GM12892 (cell line): ENCODE measurements at places on chromosomes 6 and 20.

DNA sequence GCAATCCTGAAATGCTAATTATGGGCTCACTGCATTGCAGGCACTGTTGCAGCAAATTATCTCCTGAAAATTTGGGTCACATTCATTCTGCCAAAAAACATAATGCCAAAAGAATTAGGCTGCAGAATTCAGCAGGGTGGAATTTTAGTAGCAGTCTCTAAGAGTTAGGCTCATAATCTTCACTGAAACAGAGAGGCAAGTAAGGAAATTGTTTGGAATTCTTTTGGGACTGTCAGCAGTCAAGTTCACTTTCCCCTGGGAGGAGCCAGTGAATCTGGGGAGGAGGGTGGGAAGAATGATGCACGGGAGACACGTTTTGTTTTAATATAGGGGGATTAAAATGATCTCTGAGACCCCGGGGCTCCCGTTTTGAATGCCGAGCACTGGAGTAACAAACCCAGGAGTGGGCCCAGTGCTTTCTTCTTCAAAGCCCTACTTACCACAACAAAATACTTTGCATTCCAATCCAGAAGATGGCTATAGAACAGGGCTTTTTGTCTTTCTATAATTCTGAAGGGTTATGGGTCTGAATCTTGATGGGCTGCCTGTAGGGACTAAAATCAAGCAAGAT lies 44.7 kb downstream of the SOBP start:
- DNase-seq, result no peak

DNA sequence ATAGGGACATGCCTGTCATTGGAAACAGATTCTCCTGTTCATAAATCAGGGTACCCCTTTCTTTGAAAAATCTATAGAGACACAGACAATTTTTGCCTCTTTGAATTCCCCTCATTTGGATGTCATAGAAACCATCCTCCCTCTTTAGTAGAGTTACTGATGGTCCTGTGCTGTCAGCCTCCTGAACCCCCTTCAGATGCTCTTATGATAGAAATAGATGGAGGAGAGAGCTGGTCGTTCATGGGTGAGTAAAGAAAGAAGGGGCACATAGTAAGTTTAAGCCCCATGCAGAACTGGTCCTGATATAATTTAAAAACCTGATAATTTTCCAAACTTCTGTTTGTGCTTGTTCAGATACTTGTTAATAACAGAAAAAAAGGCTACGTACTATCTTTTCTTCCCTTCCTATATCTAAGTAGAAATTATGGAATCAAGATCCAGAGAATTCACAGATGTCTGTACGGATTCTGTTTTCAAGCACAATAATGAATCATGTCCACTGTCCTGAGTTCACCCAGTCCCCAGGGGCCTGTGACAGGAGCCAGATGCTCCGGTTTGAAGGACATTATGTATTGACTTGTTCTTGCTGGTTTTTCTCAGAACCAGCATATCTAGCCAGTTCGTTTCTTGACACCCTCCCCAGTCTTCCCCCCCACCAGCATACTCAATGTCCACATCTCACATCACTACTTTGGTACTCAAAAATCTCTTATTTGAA lies 78.1 kb downstream of the NCOA7 start:
- DNase-seq, result no peak

- no peak for DNase-seq
Measured at GRCh38 chr6:44869321-44869897, 458.7 kb upstream of the RUNX2 start.

DNA sequence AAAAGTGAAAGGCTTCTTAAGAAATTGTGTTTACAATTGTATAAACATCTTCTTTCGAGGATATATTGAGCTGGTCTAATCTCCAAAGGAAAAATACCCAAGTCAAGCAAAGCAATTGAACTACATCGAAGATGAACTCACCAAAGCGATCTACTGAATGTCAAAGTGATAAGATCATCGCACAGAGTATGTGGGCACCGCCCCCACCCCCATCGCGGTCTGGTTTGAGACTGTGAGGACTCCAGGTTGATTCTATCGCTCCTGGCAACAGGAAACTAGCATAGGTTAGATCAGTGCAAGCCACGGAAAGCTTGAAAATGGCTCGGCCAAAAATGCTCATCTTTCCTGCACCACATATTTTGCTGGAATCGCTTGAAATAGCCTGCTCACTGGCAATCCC lies 133.2 kb upstream of the RPS6KA2 start:
- DNase-seq, result no peak

- DNase-seq, result no peak
Measured at GRCh38 chr6:111070105-111071005, 16.9 kb upstream of the SLC16A10 start.

DNA sequence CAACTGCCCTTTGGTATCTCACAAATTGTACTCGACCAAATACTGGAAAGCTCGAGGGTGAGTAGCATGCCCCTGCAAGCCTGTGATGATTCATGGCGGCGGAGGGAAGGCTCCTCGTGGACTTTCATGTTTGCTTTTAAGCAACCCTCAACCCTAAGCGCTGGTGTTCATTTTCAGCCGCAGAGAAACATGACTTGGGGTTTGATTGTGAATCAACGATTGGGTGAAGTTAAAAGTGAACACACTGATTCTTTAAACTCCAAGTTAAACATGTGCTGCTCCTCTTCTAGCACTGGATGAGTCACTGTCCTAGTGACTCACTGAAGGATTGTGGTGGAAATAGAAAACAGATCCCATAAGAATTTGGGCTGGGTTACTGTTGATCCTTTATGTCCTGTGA lies 8.3 kb downstream of the CD109 start:
- DNase-seq, result no peak

DNA sequence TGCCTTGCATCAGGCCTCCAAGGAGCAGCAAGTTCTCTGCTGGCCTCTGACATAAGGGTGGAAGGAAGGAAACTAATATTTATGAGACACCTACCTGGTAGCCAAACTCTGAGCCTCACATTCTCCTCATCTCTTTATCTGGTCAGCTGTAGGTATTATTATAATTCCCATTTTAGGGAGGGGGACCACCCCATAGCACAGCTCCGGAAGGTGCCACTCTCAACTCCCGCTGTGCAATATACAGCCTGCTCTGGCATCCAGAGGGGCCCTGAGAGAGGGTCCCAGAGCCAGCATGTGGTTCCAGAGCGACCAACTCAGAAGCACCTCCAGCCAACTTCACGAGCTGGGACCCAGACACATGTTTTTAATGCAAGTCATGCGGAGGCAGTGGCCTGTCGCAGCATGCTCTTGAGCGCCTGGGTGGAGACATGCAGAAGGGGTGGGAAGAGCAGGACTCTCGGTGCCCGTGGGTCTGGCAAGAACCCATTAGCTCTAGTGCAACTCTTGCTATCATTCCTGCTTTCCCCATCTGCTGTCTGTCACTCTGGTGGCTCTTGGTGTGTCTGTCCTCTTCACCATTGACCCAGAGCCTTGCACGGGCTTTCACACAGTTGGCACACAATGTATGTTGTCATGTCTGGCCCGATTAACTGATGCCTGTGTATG lies 15.0 kb upstream of the MYMX start:
- no peak for DNase-seq

DNA sequence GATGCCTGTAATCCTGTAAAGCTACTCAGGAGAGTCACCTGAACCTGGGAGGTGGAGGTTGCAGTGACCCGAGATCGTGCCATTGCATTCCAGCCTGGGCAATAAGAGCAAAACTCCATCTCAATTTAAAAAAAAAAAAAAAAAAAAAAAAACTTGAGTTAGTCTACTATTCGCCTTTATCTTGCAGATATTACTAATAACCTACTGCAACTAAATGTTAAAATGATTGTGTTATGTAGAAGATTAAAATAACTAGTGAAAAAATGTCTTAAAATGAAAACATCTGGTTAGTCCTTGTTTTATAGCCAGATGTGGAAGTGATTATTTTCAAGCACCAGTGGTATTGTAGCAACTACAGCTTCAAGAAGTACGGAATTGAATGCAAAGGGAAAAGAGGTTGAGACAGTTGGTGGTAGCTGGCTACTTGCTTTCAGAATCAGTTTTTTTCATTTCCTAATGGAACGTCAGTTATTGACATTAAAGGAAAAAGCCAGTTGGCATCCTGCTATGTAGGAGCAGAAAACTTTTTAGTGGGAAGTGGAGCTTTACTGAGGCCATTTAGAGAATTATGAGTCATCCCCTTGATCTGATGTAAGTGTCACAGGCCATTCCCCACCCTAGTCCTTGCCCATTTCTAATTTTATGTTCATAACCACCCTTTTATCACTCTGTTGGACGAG lies 43.8 kb upstream of the DYNLRB1 start:
- DNase-seq, result no peak

DNA sequence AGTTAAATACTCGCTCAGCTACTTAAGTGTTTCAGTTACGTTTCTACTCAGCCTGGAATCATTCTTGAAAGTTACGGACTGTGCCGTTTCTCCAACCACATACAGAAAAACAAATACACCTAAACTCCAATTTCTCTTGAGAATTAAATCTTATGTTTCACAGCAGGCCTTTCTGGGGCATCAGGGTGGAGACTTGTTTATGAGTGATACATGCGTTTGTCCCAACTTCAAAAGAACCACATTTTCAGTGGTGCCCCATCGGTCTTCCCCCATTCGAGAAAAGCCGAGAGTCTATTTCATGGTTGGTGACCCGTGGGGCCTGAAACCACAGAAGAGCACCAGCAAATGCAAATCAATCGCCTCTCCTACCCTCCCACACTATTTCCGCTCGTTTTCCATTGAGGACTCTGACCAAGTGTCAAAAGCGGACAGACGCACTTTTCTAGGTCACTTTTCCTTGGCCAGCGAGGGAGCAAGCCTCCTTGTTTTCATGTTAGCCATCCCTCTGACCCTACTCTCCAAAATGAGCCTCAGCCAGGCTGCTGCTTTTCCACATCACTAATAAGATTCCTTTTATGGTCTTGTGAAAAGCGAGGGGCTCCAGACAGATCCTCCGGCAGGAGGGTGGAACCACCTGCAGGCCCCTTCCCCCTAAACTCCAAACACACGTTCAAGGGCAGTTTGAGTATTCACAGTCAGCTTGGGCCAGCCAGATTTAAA lies 3.1 kb downstream of the JAG1 start:
- peak; percentile 41 for DNase-seq

- DNase-seq, result no peak
Measured at GRCh38 chr6:118700531-118700930, 49.1 kb upstream of the CEP85L start.

DNA sequence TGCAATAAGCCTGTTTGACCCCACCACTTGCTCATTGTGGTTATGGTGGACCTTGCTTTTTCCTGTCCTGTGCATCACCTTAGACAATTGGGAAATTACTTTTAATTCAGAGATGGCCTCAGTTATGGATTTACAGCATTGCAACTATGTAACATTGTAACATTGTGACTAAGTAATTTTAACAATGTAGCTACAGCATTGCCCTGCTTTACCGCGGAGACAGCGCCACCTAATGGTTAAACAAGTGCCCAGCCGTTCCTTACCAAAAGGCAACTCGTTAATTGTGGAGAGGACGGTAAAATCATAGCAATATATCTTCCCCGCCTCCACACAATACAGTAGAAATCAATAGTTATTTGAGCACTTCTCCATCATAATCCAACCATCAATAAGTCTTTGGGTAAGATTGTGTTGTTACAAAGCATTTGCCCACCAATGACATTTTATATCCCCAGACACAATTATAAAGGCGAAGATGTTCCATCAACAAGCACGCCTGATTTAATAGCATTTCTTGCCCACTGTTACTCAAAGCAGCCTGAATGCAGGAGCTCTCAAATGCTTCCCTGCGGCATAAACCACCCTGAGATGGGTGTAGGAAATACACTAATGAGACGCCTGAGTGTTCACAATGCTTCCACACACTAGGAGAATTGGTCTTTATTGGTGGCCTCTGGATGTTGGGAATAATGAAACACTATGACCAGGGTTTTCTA lies 93.7 kb downstream of the PROKR2 start:
- DNase-seq, result peak; percentile 31

DNA sequence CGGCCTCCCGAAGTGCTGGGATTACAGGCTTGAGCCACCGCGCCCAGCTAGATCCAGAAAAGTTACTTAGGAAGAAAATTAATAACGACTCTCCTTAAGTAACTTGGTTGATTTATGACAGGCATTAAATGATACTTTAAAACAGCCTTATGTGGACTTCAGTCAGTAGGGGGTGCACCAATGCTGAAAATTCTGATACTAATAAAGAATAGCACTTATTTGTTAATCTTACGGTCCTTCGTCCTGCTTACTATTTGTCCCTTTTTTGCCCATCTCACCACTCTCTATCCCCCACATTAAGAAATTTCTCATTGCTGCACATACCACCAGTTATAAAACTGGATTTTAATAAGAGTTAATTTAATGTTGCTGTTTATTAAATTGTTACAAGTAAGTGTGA lies 12.7 kb upstream of the PRELID3B start:
- DNase-seq, result no peak

DNA sequence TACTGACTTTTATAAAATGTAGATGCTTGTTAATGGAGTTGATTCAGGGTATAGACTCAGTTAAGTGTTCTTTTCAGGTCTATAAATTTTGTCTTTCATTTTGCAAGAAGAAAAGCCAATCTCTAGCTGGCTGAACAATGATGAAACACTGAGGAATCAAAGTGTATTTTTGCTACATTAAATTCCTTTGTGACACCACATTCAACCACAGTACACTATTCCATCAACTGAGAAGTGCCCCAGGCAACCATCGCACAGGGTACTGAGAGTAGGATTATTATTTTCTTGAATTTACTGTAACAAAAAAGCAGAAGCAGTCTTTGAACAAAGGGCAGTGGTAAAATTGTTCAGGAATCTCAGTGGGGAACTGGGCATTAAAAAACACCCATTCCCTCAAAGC lies 83.6 kb downstream of the PREP start:
- no peak for DNase-seq

DNA sequence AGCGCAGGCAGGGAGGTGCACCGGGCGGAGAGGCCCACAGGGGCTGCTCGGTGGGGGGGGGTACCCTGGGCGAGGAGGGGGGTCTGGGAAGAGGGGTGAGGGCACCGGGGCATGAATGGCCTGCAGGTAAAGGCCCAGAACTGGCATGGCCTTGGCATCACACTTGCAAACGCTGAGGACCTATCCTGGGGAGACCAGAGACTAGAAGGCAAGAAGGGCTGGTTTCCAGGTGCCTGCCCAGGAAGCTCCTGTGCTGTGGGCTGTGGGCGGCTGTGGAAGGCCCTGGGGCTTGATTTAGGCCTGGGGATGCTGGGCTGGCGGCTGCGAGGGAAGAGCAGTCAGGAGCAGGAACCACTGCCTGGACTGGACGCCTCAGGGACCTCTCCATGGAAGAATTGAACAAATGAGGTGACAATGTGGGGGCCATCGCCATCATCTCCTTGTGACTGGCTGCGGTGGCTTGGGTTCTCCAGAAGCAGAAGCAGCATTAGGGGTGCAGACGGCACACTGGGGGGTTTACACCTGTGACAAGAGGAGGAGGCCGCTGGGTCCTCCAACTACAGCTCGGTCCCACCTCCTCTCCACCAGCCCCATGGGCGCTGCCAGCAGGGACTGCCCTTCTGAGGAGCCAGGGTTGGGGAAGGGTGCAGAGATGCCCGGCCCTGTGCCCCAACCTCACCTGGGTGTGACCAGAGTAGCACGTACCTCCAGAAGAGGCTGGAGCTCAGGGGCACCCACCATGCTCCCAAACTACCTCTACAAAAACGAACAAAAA lies 32.1 kb upstream of the IRF4 start:
- DNase-seq, result no peak

- DNase-seq, result no peak
Measured at GRCh38 chr6:41929924-41930323, 8.6 kb downstream of the BYSL start.
